ENCODE measurements at places on chromosomes 2 and 18.

GRCh38 chr2:158464426-158465281, 7.9 kb downstream of the PKP4 start:
- DNase-seq: no peak

DNA sequence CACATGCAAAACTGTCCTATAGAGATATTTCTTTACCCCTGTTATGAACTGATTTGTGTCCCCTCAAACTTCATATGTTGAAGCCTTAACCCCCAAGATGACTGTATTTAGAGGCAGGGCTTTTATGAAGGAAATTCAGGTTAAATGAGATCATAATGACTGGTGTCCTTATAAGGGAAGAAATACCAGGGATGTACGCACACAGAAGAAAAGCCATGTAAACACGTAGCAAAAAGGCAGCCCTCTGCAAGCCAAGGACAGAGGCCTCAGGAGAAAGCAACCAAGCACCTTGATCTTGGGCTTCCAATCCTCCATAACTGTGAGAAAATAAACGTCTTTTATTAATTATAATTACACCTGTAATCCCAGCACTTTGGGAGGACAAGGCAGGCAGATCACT, 101.3 kb upstream of the NDUFV2 start:
- no peak for DNase-seq

DNA sequence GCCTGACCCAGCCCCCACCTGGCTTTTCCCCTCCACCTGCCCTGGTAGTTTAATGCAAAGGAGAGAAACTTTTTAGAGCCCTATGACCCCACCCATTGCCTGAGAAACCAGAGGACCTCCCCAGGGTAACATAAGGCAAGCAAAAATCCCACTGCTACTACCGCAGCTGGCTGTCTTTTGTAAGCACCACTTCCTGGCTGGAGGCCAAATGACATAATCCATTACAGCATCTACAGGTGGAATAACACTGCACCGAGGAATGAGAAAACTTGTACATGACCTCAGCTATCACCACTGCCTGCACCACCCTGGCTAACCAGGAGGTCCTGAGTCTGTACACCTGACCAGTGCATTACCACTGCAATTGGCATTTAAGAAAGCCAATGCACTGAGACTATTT, 149.6 kb upstream of the GALNT5 start:
- DNase-seq: no peak

DNA sequence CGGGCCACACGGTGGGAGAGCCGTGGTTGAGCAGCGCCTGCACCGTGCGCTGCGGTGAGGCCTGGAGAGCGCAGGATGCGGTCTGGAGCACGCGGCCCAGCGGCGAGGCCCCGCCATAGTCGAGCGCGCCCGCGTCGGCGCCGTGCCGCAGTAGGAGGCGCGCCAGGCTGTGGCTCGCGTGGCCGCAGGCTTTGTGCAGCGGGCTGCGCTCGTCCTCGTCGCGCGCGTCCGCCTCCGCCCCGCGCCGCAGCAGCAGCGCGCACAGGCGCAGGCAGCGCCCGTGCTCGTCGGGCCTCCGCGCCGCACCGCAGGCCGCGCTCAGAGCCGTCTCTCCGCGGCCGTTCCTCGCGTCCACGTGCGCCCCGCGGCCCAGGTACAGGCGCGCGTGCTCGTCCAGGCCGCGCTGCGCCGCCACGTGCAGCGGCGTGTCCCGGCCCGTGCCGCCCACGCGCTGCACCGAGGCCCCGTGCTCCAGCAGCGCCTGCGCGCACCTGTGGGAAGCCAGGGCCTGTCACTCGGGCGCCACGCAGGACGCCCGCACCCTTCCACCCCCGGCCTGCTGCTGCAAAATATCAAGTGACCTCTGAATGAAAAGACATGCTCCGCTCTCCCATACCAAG, 46.3 kb upstream of the GBX2 start:
- DNase-seq: no peak
